ENCODE measurements at places on chromosomes 11 and 22.

DNA sequence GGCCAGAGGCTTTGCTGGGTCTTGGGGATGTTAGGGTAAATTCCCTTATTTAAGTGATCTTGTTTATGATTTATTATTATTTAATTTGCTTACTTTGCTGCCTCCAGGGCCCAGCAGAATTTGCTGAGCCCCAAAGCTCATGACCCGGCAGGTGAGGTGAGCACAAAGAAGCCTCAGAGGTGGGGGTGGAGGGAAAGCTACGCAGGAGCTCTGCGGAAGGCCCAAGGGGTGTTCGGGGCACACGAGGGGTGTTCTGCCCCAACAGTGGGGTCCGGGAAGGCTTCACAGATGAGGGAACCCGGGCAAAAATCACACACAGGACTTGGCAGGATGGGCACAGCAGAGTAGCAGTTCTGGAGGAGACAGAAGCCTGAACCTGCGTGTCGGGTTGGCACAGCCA lies 6.7 kb upstream of the LINC01488 start:
- DNase-seq = no peak

- DNase-seq = peak; percentile 53
Measured at GRCh38 chr11:69295995-69296889, 2.3 kb downstream of the MYEOV start.

DNA sequence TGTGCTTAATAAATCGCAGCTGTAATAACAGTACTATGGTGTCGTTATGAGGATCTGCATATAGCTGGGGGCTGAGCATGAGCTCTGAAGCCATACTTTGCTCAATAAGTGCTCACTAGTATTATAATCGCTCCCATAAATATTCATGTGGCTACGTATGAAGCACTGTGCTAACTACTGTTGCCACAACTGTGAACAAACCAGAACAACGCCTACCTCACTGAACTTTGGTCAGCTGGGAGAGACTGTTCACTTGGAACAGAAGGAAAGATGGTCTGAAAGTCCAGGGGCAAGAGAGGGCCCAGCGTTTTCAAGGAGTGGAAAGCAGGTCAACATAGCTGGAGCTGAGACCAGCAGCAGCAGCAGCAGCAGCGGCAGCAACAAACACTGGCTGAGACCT lies 141.6 kb downstream of the EFCAB6 start:
- no peak for DNase-seq

- no peak for DNase-seq
Measured at GRCh38 chr11:66315921-66316811, 678 bp downstream of the CD248 start.
